Fibroblast of the conjunctiva (primary cell): ENCODE measurements at places on chromosomes 2 and 18.

- DNase-seq, result no peak
These were observed 513.9 kb upstream of the NXPH2 start for GRCh38 chr2:139293992-139294548.

- DNase-seq, result no peak
These were observed 1657.0 kb downstream of the LRP1B start for GRCh38 chr2:140473851-140474250.

DNA sequence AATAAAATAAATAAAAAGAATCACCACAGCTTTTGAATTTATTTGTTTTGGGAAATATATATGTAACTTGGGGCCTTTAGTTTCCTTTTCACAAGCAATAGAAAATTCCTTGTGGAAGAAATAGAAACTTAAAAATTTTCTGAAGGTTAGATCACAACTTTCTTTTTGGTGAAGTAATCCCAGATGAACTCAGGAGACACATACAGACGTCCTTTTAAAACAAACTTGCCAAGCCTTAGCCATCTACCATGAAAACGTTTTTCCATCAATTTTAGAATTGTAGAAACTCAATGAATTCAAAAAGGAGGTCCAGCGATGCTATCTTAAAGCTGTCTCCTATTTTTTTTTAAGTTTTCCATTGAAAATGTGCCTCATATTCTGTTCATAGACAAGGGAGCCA is 225.6 kb downstream of the ASXL3 start:
- no peak for DNase-seq

DNA sequence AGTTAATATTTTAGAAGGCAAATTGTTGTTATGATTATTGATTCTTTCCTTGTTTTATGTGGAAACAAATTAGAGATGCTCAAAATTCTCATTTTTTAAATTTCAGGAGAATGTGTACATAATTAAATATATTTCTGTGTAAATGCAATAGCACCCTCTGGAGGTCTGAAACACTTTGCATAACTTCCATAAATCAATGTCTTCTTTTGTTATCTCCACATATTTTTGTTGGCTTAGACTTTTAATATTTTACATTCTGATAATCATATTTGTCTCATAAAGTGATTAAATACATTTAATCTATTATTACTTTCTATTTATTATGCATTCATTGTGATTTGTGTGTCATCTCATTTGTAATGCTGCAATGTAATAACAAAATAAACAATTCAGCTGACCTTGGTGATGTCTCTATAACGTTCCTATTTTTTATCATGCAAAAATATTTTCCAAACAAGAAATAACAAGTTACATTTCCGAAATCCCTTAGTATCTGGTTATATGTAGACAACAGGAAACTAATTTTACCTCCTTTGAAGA is 201.8 kb upstream of the GALNT5 start:
- peak; percentile 29 for DNase-seq

- peak; percentile 12 for DNase-seq
These were observed 46.8 kb upstream of the ANXA4 start for GRCh38 chr2:69694894-69695849.

DNA sequence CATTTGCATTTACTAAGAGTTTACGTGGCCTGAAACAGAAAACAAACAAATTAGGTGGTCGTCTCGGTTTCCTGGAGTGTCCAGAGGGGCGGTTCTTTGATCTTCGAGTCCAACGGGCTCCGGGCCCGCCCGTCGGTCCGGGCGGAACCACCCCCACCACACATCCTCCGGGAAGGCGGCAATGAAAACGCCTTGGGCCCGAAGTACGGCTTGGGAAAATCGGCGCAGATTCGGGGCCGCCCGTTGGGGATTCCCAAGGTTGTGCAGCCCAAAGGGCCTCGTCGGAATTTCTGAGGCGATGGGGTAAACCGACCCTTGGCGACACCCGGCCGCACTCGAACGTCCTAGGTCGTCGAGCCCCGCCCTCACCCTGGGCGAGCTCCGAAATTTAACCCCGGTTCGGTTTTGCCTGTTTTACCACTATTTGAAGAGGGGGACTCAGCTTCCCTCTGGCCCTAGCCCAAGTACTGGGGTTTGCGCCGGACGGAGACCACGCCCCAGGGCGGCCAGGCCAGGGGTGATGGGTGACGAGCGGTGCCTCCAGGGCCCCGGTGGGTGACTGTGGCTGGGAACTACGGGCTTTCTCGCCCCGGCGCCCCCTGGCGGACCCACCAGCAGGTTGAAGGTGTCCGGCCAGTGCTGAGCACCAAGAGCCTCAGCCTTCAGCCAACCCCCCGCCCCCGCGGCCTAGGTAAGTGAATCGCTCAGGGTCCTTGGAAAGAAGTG is 1.9 kb upstream of the CFAP53 start:
- peak; percentile 47 for DNase-seq

DNA sequence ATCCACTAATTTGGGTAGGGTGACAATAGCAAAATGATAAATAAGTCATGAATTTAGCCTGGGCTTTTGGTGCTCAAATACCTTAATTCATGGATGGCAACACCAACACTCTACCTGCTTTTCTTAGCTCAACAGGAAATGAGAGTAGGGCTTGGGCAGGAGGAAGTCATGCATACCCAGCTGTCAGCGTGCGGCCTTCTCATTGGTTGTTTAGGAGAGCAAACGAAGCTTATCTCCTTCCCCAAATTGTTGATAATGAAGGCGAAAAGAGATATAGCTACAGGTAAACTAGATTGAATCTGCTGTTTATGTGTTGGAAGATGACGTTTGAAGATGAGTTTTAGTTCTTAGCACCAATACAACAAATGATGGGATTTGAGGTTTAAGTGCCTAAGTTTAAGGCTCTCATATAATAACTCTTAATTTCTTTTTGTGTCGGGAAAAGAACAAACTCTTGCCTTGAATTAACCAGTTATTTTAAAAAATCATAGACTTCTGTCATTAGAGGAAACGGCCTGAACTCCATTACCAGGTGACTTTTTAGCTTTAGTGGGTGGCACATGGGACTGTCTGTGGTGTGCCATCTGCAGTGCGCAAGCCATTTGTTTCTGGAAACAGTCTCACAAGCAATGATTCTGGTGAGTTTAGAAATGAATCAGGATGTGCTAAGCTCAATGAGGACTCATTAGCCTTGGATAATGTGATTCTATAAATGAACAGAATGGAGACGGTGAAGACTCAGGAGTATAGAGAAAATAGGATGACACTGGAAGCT is 19.8 kb downstream of the MAP4K4 start:
- no peak for DNase-seq

DNA sequence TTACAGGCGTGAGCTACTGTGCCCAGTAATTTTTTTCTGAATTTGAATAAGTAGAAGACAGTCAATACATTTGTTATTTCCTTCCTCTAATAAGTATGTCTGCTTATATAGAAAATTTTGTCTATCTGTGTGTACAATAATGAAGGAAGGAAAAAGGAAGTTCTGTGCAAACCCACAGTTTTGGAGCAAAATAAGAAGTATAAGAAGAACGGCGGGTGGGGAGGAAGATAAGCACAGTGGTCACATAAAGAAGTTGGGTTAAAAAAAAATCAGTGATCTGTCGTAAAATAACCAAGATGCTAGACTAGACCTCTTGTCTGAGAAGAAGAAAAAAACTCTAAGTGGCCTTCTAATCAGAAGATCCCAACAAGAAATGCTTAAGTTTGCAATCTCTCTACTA is 20.2 kb downstream of the MGAT4A start:
- no peak for DNase-seq

GRCh38 chr2:118576109-118576855 is 271.2 kb downstream of the EN1 start:
- DNase-seq, result no peak
